ENCODE measurements at places on chromosomes 13 and 19.
A peak's percentile ranks its signal among the peaks of the same experiment; 100 is the strongest.

GRCh38 chr19:17327654-17328516, 6.8 kb downstream of the ANO8 start:
- DNase-seq = no peak

- DNase-seq = no peak
Measured at GRCh38 chr19:18939922-18940768, 872 bp downstream of the HOMER3 start.

DNA sequence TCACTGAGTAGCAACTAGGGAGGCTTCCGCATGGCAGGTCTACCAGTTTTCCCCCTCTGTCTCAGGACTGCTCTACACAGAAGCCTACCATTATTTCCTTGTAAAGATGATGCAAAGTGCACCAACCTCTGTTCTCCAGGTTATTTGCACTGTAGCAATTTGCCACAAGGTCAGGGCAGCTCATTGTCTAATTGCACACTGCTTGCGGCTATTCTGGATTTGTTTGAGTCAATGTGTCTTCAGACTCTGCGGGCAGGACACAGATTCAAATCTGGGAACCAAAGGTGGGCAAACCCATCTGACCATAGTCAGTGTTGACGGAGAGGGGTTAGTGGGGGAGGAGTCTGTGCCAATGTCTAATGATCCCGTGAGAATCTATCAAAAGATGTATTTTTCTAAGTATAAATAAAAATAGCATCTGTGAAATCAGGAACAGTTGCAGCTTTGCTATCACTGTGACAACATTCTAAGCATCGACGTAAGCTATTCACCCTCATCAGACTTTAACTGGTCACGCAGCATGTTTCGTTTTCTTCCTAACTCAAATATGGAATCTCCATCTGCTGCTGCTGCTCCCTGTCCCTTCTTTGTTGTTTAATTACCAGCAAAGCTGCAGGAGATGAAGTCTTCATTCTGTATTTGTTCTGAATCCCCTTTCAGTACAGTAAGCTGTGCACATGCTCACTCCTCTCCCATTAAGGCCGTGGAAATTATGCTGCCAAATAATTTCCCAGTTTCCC, 26.4 kb downstream of the CYSLTR2 start:
- no peak for DNase-seq

GRCh38 chr13:98568918-98569317, 8.0 kb downstream of the STK24 start:
- no peak for DNase-seq

DNA sequence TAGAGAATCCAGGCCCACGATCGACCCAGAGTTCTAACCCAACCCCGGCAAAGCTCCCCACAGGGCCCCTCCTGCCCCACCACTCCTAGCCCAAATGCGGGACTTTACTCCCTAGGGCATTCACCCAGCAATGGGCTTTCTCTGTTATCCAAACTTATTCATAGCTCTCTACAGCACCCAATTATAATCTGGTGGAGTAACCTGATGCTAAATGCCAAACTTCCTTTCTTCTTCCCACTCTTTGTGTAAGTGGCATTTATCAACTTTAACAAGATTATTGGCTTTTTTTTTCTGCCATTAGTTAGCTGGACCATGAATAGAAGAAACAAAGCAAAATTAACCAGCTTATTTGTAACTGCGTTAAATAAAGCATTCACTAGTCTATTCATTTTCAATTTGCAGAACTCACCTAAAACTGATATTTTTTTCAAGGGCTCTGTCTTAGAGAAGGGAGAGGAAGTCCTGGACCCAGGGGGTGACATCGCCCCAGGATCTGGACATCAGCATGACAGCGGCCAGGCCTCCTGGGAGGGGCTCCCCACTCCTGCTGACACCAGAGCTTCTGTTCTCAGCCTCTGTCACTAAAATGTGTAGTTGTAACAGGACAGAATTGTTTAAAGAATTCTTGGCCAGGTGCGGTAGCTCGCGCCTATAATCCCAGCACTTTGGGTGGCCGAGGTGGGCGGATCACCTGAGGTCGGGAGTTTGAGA, 1.5 kb downstream of the FAM124A start:
- no peak for DNase-seq

GRCh38 chr19:45528149-45528743, 21.0 kb downstream of the VASP start:
- DNase-seq = no peak

GRCh38 chr13:41652735-41653361, 195.5 kb downstream of the RGCC start:
- peak; percentile 32 for DNase-seq

DNA sequence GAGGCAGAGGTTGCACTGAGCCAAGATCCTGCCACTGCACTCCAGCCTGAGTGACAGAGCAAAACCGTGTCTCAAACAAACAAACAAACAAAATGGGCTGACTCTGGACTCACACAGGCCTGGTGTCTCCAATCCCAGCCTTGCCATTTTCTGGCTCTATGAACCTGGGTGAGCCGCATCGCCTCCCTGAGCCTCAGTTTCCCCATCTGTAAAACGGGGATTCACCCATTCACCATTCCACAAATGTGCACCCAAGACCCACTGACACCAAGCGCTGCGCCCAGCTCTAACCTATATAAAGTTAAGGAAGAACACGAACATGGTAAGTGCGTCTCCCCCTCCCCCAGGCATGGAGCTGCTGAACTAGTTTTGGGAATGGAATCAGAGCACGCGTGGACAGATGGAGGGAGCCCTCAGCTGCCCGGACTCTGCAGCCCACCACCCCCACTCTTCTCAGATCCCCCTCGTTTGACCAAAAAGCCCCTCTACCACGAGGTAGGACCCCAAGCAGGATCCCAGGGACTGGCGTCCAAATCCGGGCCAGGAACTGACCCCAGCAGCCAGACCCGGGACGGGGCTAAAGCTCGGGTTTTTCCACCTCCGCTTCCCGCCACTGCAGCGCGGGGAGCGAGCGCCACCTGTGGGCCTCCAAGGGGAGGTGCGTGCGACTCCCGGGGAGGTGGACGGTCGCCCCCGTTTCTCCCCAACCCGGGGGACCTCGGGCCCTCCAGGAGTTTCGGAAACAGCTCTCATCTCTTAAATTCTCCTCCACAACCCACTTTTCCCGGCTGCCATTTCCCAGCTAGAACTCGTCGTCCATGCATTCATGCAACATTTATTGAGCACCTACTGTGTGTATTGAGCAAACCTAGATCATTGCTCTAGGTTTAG, 33.0 kb upstream of the ADGRE5 start:
- no peak for DNase-seq

DNA sequence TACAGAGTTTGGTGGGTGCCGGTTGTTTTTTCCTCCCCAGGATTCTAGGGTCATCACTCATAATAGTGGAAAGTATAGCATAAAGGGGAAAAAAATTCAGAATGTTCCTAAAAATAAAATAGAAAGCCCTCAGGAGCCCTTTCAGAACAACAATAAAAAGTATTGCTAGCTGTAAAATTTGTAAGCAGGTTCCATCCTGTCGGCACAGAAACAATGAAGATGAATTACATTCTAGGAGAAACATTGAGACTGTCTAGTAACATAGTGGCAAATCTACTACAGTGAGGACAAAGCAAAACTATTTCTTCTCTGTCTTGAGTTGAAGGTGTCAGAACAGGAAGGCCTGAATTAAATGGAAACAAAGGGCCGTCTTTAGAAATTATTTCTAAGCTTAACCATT, 870.7 kb downstream of the PCDH9 start:
- DNase-seq = no peak

GRCh38 chr13:35567406-35567980, 91.0 kb upstream of the MAB21L1 start:
- no peak for DNase-seq

- DNase-seq = no peak
Measured at GRCh38 chr13:34128661-34129060, 310.7 kb downstream of the RFC3 start.

DNA sequence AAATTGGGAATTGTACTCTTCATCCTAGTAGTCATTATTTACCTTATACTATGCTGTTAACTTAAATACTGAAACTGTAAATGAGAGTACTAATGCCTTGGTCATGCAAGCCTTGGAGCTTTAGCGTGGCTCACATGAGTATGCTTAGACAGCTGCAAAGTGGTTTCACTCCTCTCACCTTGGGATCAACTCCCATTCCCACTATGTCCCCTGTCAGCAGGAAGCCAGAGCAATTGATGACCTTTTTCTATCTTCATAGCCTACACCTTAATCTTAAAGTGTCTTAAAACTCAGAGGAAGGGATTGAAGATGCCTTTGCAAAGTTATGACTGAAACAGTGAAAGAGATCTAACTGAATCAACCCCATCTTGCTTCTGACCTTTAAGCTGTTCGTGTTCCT, 33.2 kb upstream of the CEACAM8 start:
- DNase-seq = no peak

- DNase-seq = peak; percentile 35
Measured at GRCh38 chr19:40974633-40975037, 16.4 kb upstream of the CYP2B6 start.

DNA sequence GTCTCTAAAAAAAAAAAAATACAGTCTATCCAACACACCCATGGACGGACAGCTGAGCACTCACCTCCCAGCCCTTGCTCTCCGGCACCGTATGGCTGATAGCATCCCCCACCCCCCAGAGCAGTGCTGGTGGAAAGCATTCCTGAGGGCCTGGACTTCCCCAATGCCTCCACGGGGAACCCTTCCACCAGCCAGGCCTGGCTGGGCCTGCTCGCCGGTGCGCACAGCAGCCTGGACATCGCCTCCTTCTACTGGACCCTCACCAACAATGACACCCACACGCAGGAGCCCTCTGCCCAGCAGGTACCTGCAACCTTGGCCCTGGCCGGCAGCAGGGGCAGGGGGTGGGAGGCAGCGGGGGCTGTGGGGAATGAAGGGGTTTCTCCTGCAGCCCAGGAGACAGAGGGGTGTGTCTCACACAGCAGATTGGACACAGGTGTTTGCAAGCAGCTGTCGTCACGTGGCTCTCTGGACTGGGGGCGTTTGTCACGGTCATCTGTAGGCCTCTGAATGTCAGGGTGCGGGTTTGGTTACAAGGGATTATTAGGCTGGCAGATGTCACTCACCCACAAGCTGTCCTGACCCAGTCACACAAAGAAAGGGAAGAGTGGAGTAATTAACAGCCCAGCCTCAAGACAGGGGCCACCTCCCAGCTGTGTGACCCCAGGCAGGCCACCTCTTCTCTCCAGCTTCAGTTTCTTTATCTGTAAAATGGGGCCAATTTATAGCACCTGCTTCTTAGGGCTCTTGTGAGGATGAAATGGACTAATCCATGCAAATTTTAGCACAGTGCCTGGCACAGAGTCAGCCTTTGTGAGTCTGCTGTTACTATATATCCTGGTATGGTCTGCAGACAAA, 19.3 kb downstream of the PLD3 start:
- no peak for DNase-seq

GRCh38 chr19:55676889-55677505, 2.0 kb downstream of the EPN1 start:
- no peak for DNase-seq

DNA sequence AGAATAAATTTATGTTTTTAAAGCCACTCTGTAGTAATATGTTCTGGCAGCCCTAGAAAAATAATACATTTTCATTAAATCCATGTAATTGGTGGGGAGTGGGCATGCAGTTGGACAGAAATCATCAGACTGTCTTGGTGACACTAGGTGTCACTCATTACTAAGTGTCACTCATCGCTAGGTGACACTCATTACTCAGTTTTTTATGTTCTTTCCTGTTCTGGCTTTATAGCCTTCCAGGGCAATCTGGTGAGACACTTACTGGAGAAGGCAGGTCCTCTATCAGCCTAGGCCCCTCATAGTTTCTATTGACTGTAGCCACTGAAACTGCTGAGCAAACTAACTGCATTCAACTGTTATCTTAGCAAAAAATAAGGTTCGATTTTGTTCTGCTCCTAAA, 542.1 kb downstream of the SLITRK1 start:
- DNase-seq = no peak

GRCh38 chr13:29509999-29510589, 85.4 kb downstream of the SLC7A1 start:
- DNase-seq = no peak

GRCh38 chr13:31521435-31521834, 217.9 kb upstream of the RXFP2 start:
- DNase-seq = no peak

DNA sequence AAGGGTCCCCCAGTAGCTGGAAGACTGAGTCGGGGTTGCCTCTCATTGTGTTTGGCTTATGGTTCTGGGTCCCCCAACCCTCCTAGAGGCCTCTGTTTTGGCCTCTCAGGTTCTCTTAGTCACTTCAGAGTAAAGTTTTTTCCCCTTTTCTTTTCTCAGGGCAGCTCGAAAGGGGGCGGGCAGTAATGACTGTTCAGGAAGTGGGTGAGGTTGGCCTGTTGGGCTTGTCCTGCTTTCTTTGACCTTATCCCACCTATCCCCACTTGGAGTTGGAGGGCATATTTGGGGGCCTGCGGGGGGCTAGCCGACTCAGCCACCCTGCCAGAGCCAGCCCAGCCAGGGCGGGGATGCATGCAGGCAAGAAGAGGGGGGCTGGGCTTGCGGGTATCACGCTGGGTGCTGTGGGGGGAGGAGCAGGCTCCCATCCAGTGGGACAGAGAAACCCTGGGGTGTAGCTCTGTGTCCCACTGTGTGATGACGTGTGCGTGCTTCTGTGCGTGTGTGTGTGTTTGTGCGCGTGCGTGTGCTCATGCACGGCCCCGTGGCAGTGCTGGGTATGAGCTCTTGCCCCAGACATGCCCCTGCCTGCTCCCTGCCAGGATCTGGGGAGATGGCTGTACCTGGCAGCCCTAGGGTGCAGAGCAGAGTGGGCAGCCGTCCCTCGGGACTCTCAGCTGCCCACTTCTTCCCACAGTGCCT, 1.4 kb downstream of the CIC start:
- DNase-seq = peak; percentile 54

GRCh38 chr13:89968470-89968869, 1379.0 kb upstream of the MIR17HG start:
- DNase-seq = no peak

DNA sequence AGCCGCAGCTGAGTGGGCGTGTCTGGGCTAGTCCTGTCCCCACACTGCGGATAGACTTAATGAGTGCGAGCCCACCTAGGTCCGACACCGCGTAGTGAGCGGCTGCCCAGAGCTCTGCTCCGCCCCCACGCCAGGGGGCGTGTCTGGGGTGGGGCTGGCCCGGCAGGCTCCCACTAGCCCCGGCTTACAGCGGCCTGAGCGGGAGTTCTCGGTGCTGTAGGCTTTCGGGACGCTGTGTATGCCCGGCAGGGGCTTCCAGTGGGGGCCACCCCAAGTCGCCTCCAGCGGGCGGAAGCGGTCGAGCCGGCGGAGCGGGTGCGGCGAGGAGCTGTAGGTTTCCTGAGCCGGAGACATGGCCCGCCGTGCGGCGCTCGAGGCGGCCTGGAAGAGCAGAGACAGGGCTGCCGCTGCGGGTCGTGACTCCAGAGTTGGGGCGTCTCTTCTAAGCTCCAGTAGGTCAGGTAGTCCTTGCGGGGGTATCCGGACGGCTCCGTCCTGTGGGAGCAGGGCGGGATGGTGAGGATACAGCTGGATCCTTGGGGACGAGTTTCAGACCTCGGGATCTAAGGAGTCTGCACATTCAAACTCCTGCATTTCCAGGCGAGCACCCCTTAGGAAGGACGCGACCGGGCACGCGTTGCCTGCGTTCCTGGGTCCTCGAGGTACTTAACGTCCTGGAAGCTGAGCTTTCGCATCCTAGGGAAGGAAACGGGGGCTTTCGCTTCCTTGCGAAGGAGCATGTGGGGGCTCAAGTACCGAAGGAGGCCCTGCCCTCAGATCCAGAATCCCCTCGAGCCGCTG, 1.2 kb downstream of the CGB7 start:
- DNase-seq = no peak

All from COR-L47 (cell line).